ENCODE measurements at places on chromosomes 3 and 15.

- no peak for DNase-seq
Measured at GRCh38 chr15:63070681-63071129, 28.2 kb downstream of the TPM1 start.

DNA sequence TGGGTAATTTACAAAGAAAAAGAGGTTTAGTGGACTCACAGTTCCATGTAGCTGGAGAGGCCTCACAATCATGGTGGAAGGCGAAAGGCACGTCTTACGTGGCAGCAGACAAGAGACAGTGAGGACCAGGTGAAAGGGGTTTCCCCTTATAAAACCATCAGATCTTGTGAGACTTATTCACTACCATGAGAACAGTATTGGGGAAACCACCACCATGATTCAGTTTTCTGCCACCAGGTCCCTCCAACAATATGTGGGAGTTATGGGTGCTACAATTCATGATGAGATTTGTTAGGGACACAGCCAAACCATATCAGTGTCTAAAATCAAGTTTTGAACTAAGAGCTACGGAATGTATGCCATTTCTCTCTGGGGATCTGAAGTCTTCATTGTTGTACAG, 354.8 kb upstream of the C2CD4B start:
- DNase-seq: no peak

DNA sequence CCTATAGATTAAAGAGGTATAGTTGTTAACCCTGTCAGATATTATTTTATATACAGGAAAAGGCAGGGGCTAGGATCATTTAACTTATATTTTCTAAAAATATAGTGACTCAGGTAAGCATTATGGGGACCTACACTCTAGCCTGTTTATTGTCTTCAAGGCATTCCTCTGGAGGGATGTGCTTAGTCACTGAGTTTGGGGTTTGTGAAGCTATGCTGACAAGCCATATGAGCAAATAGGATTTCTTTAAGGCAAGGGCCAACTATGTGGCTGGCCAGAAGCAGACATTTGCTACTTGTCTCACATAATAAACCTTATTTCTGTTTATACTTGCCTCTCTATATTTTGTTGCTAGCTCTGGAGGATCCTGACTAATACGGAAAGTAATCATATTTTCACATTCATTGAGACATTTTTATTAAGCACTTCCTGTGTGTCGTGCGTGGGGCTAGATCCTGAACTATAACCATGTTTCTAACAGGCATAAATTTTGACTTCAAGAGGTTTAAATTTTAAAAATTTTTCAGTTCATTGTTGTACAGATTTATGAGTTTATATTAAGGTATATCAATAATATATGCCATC, 153.4 kb downstream of the OTOL1 start:
- DNase-seq: no peak

GRCh38 chr3:101819649-101820206, 29.6 kb upstream of the NFKBIZ start:
- no peak for DNase-seq

DNA sequence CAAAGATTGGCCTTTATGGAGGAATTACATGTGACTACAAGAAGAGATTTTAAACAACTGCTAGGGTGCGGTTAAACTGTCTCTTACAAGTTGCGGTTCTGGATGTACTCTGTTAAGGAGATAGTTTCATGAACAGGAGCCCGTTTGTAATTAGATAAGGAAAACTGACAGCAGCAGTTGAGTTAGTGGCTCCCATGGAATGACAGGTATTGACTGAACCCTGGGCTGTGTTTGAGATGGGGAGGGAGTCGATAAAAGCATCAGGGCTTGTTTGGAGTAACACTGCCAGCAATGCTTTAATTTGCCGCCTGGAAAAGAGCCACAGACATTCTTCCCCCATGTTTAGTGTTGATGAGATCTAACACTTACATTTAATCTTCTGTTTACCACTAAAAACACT, 139.9 kb downstream of the ROBO2 start:
- no peak for DNase-seq

GRCh38 chr3:197456261-197457091, 99.3 kb downstream of the BDH1 start:
- no peak for DNase-seq

DNA sequence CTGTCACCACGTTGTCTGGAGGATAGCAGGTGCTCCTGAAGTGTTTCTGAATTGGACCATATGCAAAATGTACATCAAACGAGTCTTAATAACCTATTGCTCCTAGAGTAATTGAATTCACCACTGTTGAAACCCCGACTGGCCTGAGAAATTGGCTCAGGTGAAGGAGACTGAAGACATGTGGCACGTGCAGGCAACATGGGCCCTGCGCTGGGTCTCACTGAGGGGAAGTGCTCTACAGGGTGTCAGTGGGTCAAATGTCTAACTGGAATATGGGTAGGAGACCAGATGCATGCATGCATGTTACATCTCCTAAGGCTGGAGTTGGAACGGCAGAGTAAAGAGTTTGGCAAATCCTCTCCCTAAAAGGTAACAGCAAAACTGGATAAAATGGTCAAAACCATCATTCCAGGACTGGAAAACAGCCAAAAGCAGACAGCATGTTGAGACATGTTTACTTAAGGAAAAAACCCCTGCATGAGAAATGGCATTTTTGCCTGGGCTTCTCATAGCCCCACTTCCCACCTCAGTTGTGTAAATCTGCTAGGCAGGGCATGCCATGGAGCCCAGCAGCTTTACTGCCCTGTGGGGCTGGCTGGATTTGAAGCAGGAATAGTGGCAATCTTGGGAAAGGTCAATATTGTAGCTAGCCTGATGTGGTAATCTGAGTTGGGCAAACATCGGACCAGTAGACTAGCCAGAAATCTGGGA, 131.3 kb downstream of the TJP1 start:
- no peak for DNase-seq

DNA sequence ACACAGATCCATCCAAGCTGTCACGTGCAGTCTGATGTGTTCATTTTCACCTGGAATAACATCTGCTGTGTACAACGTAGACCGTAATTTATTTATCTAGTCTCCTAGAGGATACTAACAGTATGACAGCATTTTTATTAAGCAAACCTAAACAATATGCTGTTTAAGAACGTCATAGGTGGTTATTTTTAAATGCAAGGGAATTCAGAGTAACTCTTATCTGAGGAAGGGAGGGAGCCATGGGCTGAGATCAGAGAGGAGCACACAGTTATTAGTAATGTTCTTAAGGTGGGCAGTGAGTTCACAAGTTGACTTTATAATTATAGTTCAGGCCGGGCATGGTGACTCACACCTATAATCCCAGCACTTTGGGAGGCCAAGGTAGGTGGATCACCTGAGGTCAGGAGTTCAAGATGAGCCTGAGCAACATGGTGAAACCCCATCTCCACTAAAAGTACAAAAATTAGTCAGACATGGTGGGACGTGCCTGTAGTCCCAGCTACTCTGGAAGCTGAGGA, 193.6 kb downstream of the UACA start:
- DNase-seq: no peak
